ENCODE measurements at places on chromosomes 13 and 19.

- DNase-seq = peak; percentile 57
Measured at GRCh38 chr13:25860862-25861261, 191.0 kb downstream of the SHISA2 start.

DNA sequence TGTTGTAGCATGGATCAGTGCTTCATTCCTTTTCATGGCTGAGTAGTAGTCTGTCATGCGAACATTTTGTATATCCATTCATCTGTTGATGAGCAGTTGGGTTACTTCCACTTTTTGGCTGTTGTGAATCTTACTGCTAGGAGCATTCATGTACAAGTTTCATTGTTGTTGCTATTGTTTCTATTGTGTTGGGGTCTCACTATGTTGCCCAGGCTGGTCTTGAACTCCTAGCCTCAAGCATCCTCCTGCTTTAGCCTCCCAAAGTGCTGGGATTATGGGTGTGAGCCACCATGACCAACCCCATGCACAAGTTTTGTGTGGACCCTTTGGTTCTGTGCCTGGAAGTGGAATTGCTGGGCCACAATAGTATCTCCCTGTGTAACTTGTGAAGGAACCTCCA is 15.8 kb downstream of the SLC25A42 start:
- no peak for DNase-seq

DNA sequence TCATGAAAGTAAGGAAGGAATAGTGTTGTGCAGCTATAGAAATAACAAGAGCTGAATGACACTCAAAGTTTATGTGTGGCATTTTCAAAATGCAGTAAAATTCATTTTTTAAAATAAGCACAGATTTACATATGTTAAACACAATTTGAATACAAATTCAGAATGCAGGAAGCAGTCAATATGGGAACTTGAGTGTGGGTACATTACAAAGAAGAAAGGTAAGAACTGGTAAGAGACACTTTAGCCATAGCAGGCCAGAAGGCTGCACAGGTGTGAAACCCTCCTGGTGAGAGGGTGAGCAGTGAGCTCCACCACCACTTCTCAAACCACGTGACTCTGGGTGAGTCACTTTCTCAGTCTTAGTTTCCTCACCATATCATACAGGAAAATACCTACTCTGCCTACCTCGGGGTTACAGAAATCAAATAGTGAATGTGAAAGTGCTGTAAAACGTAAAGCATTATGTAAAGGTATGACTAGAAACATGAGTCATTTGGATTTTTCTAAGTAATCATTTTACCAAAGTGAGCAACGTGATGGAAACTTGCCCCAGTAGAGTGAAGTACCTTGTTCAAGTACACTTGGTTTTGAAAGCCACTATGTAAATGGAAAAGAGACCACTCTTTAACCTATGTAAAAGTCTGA is 40.5 kb downstream of the USP12 start:
- DNase-seq = peak; percentile 98

DNA sequence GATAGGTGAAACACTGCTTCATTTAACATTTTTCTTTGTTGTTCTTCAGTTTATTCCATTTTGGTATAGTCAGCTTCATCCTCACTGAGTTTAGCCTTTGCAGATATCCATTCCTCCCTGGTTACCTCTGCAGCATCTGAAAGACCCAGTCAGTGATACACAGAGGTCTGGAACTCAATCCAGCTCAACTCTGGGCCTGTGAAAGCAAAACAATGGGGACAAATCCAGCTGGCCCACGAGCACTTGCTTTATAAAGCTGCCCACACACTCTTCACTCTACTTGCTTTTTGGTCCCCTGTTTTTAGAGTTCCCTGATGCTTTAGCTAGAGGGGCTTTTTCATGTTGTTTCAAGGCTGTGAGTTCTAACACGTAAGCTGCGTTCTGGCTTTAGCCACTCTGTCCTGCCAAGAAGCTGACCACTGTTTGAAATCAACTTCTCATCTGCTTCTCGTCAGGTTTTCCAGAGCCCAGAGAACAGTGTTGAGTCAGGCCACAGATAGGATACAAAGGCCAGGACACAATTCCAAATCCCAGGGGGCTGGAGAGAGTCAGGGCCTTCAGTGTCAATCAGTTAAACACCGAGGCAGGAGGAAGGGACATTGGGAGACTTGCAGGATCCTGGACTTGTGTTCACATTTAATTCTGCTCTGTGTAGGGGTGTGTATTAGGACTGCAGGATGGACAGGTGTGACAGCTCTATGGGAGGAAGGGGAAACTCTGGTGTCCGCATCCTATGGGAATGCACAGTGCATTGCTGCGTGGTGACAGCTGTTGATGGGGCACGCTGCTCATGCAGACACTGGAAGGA is 83.5 kb upstream of the RNF113B start:
- no peak for DNase-seq

Measured in foreskin keratinocyte (primary cell).